Left hindlimb (tissue), 1 donor: ENCODE measurements at places on chromosomes 7 and 10.

DNA sequence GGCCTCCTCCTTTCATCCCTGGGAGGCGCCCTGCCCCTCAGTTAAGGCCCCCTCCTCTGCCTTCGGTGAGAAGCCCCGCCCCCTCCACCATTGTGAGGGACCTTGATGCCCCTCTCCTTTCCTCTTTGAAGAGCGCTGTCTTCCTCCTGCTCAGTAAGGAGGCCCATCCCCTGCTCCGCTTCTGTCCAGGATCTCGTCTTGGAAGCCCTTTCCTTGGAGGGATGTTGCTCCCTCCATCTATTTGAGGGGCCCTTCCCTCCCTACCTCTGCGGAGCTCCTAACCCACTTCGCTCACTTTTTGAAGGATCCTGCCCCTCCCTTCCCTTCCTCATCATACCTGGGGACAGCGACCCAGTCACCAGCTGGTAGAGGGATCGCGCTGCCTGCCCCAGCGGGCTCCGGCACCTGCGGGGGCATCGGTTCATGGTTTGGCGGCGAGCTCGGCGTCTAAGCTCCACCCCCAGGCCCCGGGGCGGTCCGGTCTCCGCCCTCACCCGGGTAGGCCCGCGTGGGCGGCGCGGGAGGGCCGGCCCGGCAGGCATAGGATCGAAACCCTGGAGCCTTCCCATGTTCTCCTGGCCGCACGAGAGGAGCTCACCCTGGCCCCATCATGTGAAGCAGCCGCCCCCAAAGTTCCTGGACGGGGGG, 4.1 kb downstream of the KCNIP2 start:
- no peak for DNase-seq

DNA sequence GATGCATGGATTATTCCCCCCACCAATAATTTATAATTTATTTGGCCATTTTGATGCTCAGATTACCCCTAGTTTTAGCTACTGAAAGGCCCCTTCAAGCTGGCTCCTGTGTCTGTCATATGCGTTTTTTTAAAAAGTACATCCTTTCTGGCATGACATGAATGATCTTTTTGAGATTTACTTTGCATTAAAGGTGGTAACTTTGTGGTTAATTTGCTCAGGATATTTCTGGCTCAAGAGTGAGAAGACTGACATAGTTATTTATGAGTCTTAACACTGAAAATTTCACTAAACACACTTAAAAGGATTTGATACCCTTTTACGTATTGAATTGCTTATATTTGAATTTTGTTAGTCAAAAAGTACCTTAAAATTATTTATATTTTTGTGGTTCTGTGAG, 5.4 kb downstream of the SMC3 start:
- no peak for DNase-seq

GRCh38 chr10:124384591-124385190, 34.0 kb downstream of the OAT start:
- no peak for DNase-seq

GRCh38 chr7:119256446-119257131, 1016.4 kb upstream of the KCND2 start:
- no peak for DNase-seq

DNA sequence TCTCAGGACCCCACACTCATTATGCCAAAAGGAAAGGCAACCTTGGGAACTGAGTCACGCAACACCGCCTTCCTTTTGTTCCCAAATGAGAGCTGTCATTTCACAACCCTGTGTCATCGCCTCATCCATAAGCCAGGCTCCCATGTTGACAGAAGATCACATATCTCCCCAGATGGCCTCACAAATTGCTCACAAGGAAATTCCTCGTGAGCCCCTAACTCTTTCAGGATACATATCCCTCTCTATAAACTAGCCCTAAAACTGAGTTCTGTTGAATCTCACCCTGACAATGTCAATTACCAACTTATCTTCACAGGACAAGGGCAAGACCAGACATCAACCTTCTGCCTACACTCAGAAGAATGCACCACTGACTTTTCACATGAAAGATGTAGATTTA, 22.6 kb downstream of the CCDC3 start:
- no peak for DNase-seq

DNA sequence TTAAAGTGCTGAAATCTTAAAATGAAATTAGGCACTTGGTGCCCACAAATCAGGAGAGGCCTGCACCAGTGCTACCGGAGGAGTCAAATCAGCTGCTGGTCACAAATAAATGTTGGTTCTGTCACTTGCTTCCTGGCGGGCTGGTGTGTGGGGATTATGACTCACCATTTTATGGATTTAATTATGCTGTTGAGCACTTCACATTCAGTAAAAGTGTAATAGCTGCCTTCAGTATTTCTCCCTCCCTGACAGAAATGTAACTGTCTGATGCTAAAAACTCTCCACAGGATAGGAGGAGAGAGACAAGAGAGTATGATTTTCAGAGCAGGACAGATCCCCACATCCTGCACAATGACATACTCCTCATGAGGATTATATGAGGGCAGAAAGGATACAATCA, 186.0 kb downstream of the JAZF1 start:
- DNase-seq = no peak

GRCh38 chr7:117859246-117859812, 13.9 kb downstream of the CTTNBP2 start:
- DNase-seq = no peak

DNA sequence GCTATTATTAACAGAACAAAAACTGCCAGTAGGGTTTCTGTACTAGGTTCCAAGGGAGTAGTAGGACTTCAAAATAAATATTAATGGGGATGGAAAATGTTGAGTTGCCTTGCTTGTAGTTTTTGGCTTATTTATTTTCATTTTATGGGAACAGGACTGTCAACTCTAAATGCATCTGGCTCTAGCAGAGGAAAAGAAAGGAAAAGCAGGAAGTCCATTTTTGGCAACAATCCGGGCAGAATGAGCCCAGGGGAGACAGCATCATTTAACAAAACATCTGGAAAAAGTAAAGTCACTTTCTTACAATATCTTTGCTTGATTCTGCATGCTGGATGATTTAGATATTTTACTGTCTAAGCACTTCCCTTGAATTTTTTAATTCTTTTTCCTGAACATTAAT, 69.4 kb downstream of the NOC3L start:
- DNase-seq = peak; percentile 88

DNA sequence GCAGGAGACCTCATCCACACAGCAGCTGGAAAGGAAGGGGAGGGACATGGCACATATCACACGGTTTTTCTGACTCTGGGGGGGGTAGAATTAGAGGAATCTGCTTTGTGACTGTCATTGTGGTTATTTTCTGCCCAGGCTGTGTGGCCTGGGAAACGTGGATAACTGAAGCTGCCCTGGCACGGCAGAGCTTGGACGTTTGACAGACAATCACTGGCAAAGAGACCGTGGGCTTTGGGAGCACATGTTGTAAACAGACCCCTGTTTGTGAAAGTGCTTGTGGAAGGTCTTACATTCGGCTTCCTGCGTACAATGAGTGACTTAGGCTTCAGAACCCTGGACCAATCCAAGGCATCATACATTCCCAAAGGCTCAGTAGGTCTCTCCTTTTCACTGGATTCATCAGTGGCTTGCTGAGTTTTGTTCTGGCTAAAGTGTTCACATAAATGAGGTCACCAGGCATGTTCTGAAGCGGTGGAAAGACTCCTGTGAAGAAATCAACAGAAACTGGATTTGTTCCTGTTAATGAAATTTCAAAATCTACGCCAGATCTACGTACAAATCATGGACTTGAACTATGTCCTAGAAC, 188.2 kb downstream of the TEX36 start:
- no peak for DNase-seq

GRCh38 chr10:7610026-7610425, 56.7 kb downstream of the ITIH5 start:
- no peak for DNase-seq

GRCh38 chr7:20329389-20330238, 1.1 kb upstream of the ITGB8 start:
- peak; percentile 74 for DNase-seq

DNA sequence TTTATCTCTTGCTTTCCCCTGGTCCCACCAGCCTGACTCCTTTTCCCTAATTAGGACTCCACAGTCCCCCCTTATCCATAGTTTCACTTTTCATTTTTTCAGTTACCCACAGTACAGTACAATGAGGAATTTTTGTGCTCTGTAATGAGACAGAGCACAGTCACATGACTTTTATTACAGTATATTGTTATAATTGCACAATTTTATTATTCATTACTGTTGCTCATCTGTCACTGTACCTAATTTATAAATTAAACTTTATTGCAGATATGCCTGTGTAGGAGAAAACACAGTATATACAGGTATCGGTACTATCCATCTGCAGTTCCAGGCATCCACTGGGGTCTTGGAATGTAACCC, 125.4 kb downstream of the KCNMA1 start:
- no peak for DNase-seq

GRCh38 chr10:90916392-90917237, 4.3 kb downstream of the ANKRD1 start:
- DNase-seq = no peak

DNA sequence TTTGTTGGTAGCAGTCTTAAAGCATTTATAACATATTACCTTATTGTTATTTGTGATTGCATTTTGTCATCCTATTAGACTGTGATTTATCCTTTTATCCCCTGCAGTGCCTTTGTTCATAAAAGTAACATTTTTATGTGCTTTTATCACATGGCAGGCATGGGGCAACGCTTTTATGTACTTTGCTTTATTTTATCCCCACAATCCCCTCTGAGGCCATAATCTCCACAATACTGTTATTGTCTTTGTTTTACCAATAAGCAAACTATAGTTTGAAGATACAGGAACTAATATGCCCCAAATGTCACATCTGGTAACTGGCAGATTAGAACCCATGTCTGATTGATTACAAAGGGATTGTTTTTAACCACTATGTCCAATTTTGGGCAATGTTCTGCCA, 613.5 kb downstream of the REEP3 start:
- no peak for DNase-seq

GRCh38 chr7:101824440-101824839, 7.0 kb downstream of the CUX1 start:
- DNase-seq = no peak

GRCh38 chr10:62326176-62326575, 48.0 kb upstream of the ZNF365 start:
- DNase-seq = no peak

- no peak for DNase-seq
Observed at GRCh38 chr7:5352440-5353010, 69.8 kb downstream of the SLC29A4 start.

GRCh38 chr7:85310301-85310700, 123.4 kb upstream of the SEMA3D start:
- DNase-seq = no peak

DNA sequence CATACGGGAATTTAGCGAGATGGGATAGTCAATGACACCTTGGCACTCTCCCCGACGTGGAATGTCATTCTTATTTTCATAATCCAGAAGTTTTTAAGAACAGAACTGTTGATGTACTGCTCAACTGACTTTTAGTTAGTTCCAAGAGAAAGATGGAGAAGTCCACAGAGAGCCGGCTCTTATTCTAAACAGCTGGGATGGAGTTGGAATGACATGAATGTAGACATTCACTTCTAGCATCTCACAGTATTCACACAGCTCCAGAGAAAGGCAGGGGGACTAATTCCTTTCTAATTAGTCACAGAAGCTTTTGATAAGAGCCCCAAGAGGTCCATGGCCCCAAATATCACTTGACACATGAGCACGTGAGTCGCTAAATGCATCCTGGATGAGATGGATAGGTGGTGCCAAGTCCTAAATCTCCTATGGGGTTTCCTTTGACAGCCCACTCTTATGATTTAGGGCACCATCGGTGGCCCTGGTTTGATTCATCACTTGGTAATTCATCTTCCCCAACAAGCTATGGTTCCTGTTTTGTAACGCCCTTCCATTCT, 420.3 kb upstream of the AUTS2 start:
- DNase-seq = no peak

GRCh38 chr10:77637532-77638320, at the start of gene KCNMA1:
TSS of gene KCNMA1 (minus strand) at chr10:77637808.
- peak; percentile 75 for DNase-seq

GRCh38 chr7:35424869-35425495, 171.1 kb upstream of the TBX20 start:
- DNase-seq = no peak

DNA sequence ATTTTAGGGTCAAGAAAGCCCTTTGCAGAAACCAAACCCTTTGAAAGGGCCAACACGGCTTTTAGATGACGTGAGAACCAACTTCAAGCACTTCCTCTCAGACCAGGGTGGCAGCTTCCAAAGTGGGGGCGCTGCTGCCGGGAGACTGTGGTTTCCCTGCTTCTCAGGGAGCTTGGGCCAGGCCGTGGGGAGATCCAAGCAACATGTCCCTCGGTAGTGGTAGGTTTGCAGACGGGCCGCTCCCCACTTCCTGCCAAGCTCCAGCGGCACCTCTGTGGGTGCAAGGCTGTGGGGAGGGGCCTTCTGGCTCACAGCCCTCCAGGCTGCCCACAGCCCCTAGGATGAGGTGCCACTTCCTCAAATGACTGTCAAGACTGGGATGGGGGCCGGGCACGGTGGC, 132.4 kb downstream of the FAM53B start:
- no peak for DNase-seq

DNA sequence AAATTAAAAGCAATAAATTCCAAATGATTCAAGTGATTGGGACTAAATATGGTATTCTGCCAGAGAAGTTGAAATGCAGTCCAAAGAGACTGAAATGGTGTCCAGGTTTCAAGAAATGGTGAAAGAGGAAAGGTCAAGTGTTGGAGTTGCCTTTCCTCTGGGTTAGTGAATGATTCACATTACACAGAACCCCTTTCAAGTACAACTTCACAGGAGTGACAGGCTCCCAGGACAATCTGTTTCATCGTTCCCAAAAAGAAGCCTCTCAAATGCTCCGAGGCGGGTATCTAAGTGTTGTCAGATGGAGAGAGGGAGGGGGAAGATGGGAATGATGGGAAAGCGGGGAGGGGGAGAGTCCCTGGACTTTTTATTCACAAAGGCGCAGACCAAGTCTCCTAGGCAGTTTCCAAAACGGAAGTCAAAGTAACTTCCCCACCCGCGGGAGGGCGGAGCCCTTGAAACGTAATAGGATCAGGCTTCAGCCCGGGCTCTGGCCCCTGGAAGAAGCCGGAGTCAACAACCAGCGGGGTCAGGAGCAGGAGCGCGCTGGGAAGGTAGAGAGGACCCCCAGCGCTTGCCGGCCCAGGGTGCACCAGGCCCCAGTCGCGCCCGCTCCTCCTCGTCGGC, 754 bp downstream of the SLC25A13 start:
- peak; percentile 92 for DNase-seq
